ENCODE measurements at places on chromosomes 16 and 17. TPM values are rescaled to one million over a fixed set of nuclear protein-coding genes. Genes with fewer than 3 reads are reported as not detected.

Gene TMIGD1
- polyA plus RNA-seq: not detected

Gene HS3ST4
- polyA plus RNA-seq: not detected

Gene CNOT1
- 43.2 TPM for polyA plus RNA-seq

Gene CD68
- 19.4 TPM for polyA plus RNA-seq

Gene LIMD2
- polyA plus RNA-seq: 10.4 TPM
